Uterus (tissue), 4 donors: ENCODE measurements at places on chromosomes 3 and 15. TPM values are rescaled to one million over a fixed set of nuclear protein-coding genes. Genes with fewer than 3 reads are reported as not detected.
A peak's percentile ranks its signal among the peaks of the same experiment; 100 is the strongest.

Gene CDHR4
- total RNA-seq = 1.6 TPM

Gene SERPINI2
- not detected for total RNA-seq

Gene CPEB1
- 2.4 TPM for total RNA-seq

Gene ERICH6
- not detected for total RNA-seq

DNA sequence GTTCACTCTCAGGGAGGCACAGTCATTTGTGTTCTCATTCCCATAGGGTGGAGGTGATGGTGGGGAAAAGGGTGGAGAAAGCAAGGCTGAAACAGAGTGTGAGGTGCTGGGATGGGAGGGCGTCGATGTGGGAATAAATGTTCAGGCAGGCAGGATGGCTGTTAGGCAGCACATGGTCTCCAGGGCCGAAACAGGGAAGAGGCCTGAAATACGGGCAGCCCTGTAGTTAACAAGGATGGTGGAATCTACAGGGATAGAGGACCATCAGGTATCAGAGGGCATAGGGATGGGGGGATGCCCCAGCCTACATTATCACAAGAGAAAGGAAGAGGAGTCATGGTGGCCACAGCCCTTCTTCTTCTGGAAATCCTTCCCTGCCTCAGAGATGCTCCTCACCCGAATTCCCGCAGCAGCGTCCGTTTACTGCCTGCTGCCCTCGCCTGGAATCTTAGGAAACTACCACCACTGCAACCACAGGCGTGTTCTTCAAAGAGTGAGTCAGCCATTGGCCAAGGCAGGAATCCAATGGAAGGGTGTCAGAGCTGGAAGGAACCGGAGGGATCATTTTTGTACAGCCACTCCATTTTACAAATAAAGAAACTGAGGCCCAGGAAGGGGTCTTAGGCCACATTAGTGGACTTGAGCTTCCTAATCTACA lies 49.7 kb upstream of the POMGNT2 start:
- DNase-seq = peak; percentile 78

- DNase-seq = no peak
These were observed 3.5 kb downstream of the FEM1B start for GRCh38 chr15:68281008-68281407.

DNA sequence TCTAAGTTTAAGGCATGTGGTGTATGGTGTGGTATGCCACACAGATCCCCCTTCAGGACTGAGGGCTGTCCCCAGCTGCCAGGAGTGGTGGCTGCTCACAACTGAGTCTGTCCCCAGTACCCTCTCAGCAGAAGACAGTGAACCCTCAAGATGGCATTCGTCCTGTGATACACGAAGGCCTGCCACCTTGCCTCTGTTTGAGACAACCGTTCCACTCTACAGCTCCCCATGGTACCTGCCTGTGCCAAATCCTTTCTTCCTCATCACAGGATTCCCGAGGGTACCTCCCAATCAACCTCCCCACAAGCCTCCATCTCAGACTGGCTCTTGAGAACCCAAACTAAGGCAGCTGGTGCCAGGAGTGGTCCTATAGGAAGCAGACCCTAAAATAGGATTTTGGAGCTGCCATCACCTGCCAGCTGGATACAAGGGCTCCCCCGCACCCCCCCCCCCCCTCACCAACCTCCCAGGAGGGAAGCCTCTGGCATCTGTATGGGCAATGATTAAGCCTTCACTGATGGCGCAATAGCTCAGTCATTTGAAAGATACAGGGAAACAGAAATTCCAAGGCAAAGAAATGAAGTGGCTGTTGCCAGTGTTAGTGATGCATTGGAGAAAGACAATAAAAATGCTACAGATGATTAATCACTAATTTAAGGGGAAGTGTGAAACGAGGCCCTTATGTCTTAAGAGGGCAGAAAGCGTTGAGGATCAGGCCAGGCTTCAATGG lies 230.0 kb upstream of the LYSMD4 start:
- peak; percentile 13 for DNase-seq

DNA sequence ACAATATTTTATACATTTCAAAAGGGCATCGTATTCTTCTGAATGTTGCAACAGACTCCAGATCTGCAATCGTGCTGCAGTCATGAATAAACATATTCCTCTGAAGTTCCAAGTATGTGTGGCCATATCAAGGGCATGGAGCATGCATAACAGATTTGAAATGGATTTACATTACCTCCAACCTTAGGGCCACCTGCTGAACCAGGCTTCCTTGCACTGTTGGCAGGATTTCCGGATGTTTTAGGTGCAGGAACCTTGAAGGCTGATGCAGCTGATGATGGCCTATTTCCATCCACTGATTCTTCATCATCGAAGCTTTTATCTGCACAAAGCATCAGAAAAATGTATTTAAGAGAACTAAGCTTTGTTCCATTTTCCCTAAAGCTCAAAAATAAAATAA lies 73.5 kb downstream of the CLASP2 start:
- no peak for DNase-seq

DNA sequence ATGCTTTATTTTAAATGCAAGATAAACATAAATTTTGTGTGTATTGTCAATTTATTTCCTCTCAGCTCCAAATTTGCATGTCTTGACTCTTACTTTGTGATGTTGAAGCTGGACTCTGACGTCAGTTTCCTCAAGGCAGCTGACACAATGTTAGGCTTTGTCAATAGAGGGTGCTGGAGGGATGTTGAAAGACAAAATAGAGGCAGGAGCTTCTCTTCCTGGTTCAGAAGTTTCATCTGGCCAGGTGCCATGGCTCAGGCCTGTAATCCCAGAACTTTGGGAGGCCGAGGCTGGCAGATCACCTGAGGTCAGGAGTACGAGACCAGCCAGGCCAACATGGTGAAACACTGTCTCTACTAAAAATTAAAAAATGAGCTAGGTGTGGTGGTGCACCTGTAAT lies 408.6 kb downstream of the GBE1 start:
- DNase-seq = no peak

- no peak for DNase-seq
These were observed 107.0 kb downstream of the TCF12 start for GRCh38 chr15:57025264-57025926.

GRCh38 chr3:24264748-24265158 lies 229.9 kb downstream of the THRB start:
- no peak for DNase-seq

DNA sequence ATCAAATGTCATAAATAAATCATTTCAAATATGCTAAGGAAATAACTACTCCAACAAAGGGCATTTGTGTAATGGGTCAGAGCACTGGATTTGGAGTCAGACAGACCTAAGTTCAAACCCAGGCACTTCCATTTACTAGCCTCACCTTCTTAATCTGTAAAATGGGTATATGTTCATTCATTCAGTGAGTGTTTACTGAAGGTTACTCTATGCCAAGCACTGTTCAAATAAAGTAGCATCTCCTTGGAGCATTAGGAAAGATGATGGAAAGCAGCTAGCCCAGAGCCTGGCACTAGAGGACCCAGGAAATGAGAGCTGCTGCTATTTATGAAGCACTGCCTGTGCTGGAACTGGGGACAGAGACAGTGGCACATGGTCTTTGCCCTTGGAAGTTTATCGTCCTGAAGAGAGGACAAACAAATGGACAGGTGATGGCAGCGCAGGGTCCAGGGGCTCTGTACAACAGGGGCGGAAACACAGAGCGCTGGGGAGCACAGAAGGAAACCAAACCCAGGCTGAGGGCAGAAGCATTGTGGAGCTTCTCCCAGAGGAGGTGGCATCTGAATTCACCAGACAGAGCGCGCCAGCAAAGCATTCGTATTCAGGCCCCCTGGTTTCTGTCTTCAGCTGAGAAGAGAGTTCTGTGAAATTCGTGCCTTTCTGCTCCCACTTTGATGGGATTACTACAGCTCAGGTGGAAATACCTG lies 19.0 kb downstream of the TM4SF4 start:
- DNase-seq = no peak

DNA sequence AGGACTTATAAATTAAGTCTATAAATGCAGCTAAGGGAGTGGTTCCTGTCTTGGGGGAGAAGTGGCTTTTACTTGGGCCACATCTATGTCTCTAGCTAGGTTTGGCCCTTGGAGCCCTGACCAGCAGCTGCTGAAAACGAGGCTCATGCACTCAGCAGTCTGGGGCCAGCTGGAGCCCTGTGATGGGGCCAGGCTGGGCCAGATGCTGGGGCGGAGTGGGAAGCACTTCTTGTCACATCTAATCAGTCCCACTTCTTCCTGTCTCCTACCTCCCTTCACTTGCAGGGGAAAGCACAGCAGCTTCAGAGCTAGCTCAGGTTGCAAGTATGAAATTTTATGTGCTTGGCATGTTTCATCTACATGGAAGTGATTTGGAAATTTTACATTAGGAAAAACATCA lies 209.9 kb upstream of the ROPN1 start:
- peak; percentile 31 for DNase-seq

GRCh38 chr15:22933641-22934061 lies 46.5 kb downstream of the CYFIP1 start:
- DNase-seq = no peak

GRCh38 chr3:47324278-47324865 lies 41.6 kb downstream of the KLHL18 start:
- DNase-seq = peak; percentile 65

DNA sequence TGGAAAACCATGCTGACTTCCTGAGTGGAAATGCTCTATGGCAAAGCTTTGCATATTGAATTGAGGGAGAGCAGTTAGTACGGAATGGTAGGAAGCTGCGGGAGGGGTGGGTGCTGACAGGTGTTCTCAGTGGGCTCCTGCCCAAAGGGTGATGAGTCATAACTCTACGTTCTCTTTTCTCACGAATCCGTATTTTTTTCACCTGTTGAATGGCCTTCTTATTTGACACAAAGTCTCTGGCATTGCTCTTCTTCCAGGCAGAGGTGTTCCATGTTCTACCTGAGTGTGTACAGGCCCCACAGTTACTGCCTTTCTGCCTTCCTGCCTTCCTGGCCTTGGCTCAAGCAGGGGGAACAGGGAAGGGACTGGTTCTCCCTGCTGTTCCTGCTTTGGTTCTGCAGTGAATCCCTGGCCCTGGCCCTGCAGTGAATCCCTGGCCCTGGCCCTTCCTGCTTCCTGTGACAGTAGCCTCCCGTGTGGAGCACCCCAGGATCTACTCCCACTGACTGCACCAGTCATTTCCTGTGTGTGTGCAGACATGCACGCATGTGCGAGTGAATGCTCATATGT lies 31.9 kb downstream of the TRAK1 start:
- DNase-seq = no peak
